ENCODE measurements at places on chromosomes 1 and 21.

GRCh38 chr1:161225178-161225533 is 704 bp upstream of the TOMM40L start:
- DNase-seq = no peak

DNA sequence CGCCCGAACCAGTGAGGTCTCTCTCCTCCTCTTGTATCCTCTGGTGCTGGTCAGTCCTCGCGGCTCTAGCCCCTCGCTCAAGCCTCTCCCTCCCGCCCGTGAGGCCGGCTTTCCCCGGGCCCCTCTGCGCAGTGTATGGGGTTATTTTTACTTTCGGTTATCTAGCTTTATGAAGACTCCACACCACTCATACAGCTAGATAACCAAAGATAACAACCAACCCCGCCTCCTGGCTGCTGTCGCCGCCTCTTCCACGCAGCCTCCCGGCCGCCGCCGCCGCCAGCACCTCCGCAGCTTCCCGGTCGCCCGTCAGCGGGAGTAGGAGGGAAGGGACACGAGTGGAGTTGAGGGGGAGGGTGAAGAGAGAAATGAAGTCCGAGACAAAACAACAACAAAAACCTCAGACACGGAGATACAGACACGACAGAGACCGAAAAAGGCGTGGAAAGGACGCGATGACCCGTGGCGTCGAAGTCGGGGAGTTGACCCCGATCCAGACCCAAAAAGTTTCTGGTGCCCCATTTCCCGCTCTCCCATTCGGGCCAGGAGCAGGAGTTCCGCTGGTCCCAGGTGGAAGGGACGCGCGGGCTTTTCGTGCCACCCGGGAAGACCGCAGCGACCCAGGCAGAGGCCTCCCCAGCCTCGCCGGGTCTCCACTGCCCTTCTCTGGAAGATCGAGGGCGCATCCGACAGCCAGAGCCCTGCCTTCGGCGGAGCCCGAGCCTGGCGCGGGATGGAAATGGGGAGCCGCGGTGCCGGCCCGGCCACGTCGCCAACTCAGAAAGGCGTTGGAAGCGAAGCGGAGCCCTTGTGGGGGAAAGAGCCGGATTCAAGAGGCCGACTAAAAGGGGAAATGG is 51.4 kb downstream of the RHBG start:
- DNase-seq = peak; percentile 57

DNA sequence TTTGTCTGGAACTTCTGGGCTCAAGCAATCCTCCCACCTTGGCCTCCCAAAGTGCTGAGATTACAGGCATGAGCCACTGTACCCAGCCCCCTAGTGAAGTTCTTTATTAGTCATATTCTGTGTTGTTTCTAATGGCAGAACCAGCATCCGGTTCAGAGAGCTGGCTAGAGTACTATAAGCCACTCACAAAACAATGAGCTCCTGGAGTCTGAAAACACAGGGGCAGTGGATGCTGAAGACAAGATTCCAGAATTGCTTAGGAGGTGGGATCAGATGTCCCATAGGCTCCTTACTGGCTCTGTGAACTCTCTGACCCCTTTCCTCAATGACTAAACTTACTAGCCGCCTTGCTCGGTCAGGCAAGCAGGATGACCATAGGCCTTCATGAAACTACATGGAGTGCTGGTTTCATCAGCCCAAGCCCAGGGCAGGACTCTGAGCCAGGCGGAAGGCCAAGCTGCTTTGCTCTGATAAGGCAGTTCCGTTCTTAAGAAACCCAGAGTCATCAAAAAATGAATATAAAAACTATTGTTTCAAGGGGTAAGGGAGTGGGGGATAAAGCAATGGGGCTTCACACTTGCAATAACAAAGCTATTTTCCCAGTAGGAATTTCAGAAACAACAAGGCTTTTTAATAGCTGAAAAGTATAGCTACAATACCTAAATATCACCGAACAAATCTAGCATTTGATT is 8.1 kb downstream of the MTHFR start:
- no peak for DNase-seq

- DNase-seq = no peak
Observed at GRCh38 chr1:68301471-68302001, 69.2 kb upstream of the WLS start.

GRCh38 chr1:171983584-171983983 is 142.3 kb downstream of the DNM3 start:
- DNase-seq = no peak

DNA sequence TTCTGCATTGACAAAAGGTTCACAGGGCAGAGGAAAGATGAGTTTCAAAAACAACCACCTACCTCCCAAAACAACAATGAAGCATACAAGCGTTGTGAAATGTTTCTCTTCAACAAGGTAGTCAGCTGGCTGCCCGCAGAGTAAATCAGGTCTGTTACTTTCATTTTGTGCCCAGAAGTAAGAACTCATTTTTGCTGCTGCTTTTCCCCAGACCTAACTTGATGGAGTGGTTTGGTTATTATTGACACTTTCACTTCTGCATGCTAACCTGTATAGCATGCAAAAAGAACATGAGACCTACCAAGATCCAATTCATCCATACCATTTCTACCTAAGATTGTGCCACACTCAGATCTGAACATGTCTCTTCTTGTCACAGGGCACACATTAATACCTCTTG is 1.3 kb downstream of the SLC9C2 start:
- DNase-seq = no peak
